ENCODE measurements at places on chromosomes 16 and 17. TPM values are rescaled to one million over a fixed set of nuclear protein-coding genes. Genes with fewer than 3 reads are reported as not detected.

Gene CDH15
- not detected for total RNA-seq

Gene ANKRD13B
- 7.7 TPM for total RNA-seq

Gene NKD1
- 27.8 TPM for total RNA-seq

Gene EPN3
- 70.5 TPM for total RNA-seq

Gene ACSM3
- 30.6 TPM for total RNA-seq

DNA sequence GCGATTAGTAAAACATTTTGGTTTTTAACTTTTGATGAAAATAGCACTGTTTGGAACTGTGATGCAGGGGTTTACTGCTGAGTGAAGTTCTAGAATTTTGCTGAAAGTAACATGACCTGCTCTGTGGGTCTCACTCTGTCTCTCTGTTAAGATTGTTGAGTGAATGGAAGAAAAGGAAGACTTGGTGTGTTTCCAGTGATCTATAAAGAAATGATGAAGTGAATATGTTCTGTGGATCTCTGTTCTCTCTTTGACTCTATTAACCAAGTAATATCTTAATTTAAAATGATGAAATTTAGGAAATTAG lies 148.4 kb downstream of the PRKCA start:
- DNase-seq, result no peak

DNA sequence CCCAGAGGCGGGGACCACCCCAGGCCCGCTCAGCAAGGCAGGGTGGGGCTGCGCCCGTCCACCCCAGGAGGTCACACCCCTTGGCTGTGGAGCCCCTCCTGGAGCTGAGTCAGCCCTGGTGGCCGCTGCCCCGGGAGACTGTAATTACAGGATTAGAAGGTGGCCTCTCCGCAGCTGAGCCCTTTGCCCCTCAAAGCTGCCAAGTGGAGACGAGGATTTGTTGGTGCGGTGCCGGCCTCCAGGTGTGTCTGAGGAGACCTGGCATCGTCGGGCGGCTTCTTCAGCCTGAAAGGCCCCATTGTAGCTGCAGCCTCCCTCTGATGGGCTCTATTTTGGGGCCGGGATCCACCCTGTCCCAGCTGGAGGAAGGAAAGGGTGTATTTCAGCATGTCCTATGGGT lies 22.7 kb upstream of the SPNS2 start:
- DNase-seq, result no peak

DNA sequence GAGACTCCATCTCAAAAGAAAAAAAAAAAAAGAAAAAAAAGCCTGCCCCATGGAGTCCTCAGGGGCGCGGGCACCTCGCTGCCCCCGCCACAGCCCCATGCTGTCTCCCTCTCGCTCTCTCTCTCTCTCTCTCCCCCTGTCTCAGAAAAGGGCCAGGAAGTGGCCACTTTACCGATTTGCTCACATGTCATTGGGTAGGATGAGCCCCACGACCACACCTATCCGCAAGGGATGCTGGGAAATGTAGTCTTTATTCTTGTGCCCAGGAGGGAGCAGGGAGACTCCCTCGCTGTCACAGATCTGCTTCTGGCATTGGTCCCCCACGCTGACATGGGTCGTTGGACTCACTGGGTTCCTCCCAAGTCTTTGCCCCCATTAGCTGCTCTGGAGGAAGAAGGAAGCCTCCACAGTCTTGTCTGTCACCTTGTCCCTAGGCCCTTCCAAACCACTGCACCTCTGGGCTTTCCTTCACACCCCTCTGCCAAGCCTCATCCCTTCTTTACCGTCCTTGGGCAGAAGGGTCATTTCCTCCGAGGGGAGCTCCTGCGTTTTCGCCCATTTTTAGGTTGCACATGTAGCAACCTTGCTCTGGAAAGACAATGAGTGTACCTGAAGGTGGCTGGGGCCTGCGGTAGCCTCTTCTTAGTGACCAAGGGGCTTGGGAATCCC lies 6.9 kb upstream of the GJD3 start:
- no peak for DNase-seq
